Progenitor cell of endocrine pancreas (in vitro differentiated cells): ENCODE measurements at places on chromosomes 4 and X.
A peak's percentile ranks its signal among the peaks of the same experiment; 100 is the strongest.

DNA sequence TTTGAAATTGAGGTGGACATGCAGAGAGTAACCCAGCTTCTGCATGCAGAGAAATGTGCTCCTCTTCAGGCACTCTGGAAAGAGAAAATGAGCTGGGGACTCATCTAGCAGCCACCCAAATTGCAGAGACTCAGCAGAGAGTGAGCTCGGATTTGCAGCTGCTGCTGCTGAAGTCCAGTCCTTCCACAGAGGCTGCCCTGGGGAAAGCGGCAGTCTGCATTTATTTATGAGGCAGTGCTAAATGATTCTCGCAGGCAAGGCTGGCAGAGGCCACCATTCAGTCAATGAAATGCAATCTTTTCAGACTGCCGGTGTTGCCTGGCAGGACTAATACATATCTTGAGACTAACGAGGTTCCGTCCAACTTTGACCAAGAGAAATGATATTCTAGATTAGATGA, 404.8 kb downstream of the NLGN4X start:
- DNase-seq = no peak

DNA sequence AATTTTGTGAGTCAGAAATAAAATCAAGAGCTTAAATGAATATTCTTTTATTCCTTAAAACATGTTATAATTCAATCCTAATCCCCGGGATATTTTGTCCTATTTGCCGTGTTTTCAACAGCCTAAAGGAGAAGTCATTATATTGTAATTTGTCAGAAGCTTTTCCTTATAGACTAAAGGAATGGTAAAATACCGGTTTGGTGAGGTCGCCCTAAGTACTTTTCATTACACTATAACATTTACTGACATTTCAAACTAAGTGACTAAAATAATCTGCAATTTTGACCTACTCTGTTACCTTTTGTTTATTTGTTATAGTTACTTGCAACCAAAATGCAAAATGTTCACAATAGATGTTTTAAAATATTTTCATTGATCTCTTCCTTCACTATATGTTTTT, 8.8 kb downstream of the DCLK2 start:
- DNase-seq = no peak

GRCh38 chrX:106802388-106803275, at the start of gene TBC1D8B:
Gene TBC1D8B, plus strand, starts transcription at chrX:106802673. Its CDS starts 181 bp downstream, at chrX:106802854.
- DNase-seq = peak; percentile 48

DNA sequence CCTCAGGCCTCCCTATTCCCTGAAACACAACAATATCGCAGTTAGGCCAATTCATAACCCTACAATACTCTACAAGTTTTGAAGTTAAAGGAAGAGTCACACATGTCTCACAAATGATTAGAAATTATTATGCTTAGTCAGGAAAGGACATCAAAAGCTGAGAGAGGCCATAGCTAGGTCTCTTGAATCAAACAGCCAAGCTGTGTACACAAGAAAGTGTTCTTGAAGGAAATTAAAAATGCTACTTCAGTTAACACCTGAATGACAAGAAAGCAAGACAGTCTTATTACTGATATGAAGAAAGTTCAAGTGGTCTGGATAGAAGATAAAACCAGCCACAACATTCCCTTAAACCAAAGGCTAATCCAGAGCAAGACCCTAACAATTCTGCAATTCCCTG, 23.6 kb upstream of the GUCY1A1 start:
- no peak for DNase-seq

DNA sequence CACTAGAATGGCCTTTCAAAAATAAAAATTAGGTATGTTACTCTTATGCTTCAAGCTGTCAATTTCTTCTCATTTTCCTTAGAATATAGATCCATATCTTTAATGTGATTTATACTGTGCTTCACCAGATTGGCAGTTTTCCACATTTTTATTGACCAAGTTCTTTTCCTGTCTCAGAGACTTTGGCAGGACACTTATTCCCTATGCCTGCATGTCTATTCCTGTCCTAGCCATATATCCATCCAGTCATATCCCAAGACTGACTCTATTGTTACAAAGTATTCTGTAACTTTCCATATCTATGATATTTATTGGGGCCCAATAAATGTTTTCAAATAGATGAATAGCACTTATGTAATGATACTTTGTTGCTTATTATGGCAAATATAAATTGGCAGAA, 450.7 kb downstream of the GASK1B start:
- DNase-seq = no peak

GRCh38 chr4:84403656-84404055, 95.4 kb downstream of the NKX6-1 start:
- no peak for DNase-seq

GRCh38 chr4:142556570-142557238, 289.4 kb downstream of the INPP4B start:
- no peak for DNase-seq

GRCh38 chr4:38068107-38068506, 107.9 kb downstream of the PTTG2 start:
- no peak for DNase-seq

GRCh38 chr4:98711526-98711925, 53.1 kb upstream of the TSPAN5 start:
- no peak for DNase-seq

GRCh38 chr4:35052546-35052945, 1191.8 kb downstream of the ARAP2 start:
- DNase-seq = no peak

DNA sequence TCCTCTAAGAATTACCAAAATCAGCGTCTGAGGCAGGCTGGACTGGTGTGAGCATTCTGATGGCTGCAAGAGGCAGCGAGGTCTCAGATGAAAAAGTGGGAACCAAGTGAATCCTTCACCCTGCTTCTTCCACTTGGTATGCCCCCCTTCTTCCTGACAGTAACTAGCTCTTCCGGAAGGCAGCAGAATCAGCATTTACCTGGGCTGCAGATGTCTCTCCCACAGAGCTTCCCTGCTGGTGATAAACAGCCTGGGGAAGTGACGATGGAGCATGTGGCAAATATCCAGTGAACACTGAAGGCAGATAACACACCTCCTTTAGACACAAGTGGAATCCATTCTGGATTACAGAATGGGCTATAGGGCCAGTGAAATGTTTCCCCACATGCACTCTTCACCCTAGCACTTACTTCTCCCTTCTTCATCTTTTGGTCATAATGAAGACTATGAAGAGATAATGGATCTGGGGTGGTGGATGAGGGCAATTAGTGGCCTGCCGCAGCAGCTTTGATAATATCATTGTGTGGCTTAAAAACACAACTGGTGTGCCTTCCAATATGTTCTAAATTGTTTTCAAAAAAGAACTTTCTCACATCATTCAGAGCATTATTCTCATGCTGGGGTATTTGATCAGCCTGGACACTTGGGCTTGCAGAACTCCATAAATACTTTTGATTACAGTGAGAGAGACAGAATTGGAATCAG, 60.8 kb upstream of the TBC1D9 start:
- no peak for DNase-seq

GRCh38 chr4:71665358-71665757, 118.5 kb downstream of the GC start:
- no peak for DNase-seq

DNA sequence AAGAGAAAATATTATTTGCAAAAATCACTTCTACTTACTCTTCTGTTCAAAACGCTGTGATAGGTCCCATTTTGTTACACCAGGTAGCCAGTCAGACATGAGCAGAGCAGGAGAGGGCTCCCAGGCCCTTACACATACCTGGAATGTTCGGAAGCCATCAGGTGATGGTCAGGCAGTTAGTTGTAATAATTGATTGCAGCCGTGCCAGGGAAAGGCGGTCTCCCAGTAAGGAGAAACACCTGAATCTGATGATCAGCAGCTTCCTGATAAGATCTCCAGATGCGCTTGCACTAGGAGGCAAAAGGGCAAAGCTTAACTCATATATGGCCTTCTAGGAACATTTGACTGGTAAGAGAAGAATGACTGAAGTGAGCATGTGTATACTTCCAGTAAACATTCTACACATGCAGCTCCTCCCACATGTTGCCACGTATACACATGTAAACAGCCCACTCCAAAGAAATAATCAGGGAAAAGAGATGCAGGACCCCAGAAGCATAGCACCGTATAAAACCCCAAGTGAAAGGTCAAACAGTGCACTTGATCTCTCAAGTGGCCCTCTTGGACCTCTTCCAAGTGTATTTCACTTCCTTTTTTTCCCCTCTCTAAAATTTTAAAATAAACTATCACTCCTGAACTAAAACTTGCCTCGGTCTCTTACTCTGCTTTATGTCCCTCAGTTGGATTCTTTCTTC, 1338.0 kb downstream of the FSTL5 start:
- DNase-seq = no peak

DNA sequence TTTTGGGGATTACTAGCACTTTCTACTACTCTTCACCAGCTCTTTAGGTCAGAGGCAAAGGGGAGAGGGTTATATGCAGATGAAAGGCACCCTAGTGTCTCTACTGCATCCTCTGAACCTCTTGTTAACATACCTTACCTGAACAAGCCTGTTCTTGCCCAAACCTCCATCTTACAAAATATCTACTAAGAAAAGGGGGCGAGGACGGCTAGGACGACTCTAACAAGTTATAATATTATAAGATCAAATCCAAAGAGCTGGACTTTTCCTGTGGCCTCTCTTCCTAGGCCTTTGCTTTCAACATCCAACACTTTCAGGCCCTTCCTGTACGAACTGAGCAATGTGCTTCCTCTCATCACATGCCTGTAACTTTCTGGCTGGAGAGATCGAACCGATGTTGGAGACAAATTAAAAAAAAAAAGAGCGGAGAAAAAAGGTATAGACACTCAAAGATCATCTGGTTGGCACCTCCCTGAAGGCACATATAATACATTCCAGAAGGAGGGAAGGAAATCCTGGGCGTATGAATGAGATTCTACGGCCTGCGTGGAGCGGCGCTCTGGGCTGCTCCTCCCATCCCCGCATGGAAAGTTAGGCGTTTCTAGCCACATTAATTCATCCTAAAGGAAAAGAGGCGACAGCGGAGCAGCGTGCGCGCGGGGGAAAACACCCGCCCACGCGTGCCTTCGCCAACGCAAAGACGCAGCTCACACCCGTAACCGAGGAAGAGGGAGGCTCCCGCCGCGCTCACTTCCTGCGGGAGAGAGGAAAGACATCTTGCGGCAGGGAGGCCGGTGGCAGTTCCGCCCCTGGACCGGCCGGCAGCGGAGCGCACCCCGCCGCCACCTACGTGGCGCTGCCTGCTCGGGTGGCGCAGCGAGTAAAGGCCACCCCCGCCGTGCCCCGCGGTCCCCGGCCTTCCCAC, 808 bp downstream of the PRDM5 start:
- DNase-seq = peak; percentile 32

DNA sequence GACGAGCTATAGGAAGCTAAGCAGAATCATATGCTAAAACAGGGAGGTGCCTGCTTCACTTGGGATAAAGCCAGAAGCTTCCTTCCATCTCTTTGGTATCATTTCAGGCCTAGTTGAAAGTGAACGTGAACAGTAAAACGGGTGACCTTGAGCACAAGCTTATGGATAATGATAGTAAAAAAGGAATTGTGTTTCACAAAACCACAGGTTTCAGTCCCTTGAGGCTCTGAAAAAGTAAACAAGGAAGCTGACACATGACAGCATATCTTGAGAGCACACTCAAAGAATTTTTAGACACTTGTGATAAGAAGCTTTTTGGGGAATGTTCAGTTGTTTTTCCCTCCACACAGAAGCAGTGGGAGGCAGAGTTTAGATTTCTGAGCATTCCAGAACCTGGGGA, 286.1 kb downstream of the DCHS2 start:
- no peak for DNase-seq

GRCh38 chr4:8198906-8199593, at the start of gene SH3TC1:
Gene SH3TC1, plus strand, starts transcription at chr4:8199290. Its CDS starts 5,905 bp downstream, at chr4:8205195.
- peak; percentile 68 for DNase-seq

DNA sequence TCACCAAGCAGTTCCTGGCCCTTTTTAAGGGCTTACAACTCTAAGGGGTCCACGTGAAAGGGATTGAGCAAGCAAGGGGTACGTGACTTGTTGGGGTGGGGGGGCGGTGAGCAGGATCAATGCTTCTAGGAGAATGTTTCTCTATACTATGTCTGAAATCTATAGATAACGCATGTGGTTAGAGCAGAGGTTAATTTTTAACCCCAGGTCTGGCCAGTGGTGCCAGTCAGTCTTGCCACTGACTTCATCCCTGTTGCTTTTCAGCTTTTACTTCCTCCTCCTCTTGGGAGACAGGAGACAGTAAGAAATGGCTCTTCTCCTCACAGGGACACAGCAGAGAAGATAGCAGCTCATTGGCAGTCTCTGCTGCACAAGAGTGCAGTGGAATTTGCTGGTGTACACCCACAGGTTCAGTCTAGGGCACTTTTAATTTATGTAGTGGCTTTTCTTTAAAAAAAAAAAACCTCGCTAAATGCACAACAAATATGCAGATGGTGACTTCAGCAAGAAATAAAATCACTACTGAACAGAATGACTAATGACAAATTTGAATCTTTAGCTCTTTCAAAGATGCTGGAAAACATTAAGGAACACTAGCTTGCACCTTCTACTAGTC, 190.5 kb downstream of the CCNG2 start:
- no peak for DNase-seq

DNA sequence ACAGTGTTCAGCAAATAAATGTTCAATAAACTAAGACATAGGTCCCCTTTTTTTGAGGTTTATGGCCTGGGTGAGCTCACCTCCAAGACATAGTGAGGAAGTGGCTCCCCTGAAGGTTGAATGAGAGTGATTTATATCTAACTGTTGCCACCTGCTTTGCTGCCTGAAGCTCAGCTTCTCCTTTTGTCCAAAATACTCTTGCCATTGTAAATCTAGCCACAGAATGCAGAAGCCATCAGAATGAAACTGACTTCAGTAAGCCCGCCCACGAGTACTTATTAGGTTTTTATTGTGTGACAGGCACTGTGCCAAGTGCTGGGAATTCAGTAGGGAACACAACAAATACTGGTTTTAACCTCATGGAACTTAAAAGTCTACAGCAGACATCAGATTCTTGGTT, 18.0 kb downstream of the SPINK2 start:
- no peak for DNase-seq

DNA sequence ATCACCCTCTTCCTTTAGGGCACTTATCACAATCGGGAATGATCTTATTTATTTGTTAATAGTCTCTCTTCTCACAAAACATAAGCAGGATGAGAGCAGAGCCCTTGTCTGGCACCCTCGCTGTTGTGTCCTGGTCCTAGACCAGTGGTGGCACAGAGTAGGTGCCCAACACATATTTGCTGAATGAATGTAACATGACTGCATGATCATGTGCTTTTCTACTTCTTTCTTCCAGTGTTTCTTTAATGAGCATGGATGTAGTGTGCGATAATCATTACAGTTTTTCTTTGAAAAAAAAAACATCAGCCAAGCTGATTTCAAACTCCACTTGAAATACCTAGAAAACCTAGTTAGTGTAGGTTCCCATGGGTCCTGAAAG, 164.1 kb downstream of the CHIC2 start:
- DNase-seq = no peak

GRCh38 chr4:98527534-98528269, 130.7 kb downstream of the TSPAN5 start:
- no peak for DNase-seq
